NCI-H345 (cell line): ENCODE measurements at places on chromosomes 2 and 18.

DNA sequence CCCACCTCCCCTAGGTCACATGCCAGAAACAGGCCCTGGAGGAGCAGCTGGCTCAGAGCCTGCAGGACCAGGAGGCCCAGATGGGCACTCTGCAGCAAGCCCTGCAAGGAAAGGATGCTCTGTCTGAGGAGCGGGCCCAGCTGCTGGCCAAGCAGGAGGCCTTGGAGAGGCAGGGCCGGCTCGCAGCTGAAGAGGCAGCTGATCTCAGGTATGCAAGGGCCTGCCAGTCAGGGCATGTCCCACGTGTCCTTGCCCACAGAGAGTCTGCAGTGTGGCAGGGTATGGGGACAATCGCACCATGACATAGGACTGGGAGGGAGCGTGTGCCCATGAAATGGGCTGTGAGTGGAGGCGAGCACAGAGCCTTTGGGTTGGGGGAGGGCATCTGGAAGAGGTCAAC is 39.9 kb downstream of the CROCC2 start:
- peak; percentile 27 for DNase-seq

GRCh38 chr2:182694189-182694588 is 21.9 kb upstream of the DNAJC10 start:
- peak; percentile 82 for DNase-seq

GRCh38 chr2:102144128-102144527 is 1.6 kb downstream of the IL1R1 start:
- peak; percentile 23 for DNase-seq

- DNase-seq = no peak
Measured at GRCh38 chr2:45330108-45330507, 281.0 kb downstream of the SRBD1 start.

- DNase-seq = no peak
Measured at GRCh38 chr2:120954939-120955338, 219.3 kb downstream of the GLI2 start.

DNA sequence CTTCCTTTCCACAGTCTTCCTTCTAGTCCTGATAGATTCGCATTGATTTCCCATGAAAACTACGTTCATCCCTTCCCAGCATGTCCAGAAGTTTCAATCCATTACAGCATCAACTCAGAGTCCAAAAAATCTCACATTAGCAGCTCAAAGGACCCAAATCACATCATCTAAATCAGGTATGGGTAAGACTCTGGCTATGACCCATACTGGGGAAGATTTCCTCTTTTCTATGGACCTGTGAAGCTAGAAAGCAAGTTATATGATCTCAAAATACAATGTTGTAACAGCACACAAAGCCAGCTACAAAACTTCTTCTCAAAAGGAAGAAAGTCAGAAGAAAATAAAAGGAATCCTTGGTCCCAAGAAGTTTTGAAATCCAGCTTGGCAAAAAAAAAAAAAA is 5.7 kb upstream of the DCC start:
- no peak for DNase-seq

GRCh38 chr2:181376442-181376841 is 80.7 kb upstream of the ITGA4 start:
- DNase-seq = no peak

GRCh38 chr18:21684731-21685130 is 19.8 kb downstream of the ABHD3 start:
- DNase-seq = no peak
